ENCODE measurements at places on chromosomes 2 and 18. TPM values are rescaled to one million over a fixed set of nuclear protein-coding genes. Genes with fewer than 3 reads are reported as not detected.

Gene ADCYAP1
- total RNA-seq = 21.3 TPM

DNA sequence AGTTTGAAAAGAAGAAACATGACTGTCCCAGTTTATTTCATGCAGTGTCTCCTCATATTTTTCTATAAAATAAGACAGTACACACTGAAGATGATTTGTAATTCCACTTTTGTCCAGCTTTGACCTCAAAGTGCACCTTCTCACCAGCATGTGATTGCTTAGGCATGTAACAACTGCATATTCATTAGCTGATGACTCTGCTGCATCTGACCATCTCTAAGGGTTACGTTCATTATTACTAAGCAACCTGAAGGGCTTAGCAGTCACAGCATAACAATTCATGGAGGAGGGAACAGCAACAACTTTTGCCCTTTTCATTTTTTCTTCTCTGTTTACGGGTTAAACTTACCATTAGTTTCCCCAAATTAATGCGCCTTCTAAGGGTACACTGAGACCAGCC, 330.6 kb upstream of the PIK3C3 start:
- DNase-seq = no peak

GRCh38 chr18:34314847-34315246, 90.1 kb upstream of the NOL4 start:
- no peak for DNase-seq

- no peak for DNase-seq
These were observed 9.4 kb upstream of the GBX2 start for GRCh38 chr2:236177604-236177966.

Gene GPC1
- total RNA-seq = 33.2 TPM

- DNase-seq = no peak
These were observed 949.9 kb upstream of the NRXN1 start for GRCh38 chr2:51981783-51982182.

GRCh38 chr18:48800876-48801727, 149.7 kb downstream of the SMAD7 start:
- no peak for DNase-seq

DNA sequence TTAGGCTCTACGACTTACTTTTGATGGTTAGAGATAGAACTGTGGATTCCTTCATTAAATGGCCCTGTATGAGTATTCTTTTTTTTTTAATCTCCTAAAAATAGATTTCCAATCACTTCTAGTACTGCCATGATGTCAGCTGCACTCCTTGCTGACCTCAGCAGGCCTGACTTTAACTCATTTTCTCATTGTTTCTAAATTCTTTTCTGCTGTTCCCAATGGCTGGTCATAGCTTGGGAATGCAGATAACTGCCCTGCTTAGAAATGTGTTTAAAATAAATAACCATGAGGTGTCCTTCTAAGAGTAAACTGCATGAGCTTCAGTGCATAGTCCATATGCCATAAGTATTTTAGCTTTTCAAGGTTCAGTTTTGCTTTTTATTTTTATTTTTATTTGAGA, 15.7 kb downstream of the CCDC85A start:
- no peak for DNase-seq
